HEK293T (cell line): ENCODE measurements at places on chromosomes 4 and X.

DNA sequence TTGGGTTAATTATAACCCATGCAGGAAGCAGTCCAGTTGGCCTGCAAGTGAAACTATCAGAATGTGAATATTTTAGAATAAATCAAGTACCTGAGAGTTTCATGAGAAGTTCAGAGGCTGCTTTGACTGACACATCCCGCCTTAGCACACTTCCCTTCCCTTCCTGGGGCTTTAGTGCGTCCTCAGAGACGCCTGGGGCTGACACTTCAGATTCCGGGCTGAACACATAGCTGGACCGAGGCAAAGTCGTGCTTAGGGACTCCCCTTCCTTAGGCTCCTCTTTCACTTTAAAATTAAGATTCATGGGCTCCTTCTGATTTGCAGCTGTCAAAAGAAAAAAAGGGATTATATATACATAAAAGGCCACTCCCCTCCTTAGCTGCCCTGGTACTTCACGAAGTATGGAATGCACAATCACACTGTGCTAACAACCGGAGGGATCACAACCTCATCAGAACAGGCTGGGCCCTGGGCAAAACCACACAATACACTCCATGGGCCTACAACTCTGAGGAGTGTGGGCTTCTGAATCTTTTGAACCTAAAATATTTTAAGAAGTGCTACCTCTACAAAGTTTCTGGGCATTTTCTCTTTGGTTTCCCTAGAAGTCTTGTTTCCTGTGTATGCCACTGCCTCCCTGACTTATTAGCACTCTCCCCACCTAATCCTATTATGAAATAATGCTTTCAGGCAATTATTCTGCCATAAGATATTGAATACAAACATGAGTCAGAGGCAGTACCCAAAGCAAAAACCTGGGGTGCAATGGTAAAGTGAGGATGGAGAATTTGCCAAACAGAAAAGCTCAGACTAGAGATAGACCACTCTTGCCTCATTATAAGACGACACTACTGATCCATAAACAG lies 68.2 kb downstream of the ZNF827 start:
- DNase-seq: no peak

GRCh38 chr4:107708225-107708624 lies 11.8 kb downstream of the PAPSS1 start:
- no peak for DNase-seq

DNA sequence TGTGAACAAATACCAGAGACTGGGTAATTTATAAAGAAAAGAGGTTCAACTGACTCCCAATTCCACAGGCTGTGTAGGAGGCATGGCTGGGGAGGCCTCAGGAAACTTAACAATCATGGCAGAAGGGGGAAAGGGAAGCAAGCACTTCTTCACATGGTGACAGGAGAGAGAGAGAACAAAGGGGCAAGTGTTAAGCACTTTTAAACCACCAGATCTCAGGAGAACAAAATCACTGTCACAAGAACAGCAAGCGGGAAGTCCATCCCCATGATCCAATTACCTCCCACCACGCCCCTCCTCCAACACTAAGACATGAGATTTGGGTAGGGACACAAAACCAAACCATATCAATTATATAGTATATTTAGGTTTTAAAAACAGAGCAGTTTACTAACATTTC lies 30.8 kb downstream of the MOB1B start:
- DNase-seq: no peak

GRCh38 chr4:26126143-26126718 lies 194.6 kb upstream of the RBPJ start:
- no peak for DNase-seq

GRCh38 chr4:7518871-7519637 lies 84.3 kb upstream of the PSAPL1 start:
- no peak for DNase-seq

GRCh38 chrX:117487421-117487820 lies 629.2 kb downstream of the KLHL13 start:
- no peak for DNase-seq
